Left colon (tissue), 2 donors: ENCODE measurements at places on chromosomes 7 and 10.
A peak's percentile ranks its signal among the peaks of the same experiment; 100 is the strongest.

- no peak for DNase-seq
Measured at GRCh38 chr7:24172856-24173255, 111.1 kb upstream of the NPY start.

- DNase-seq, result no peak
Measured at GRCh38 chr7:131649003-131649541, 92.6 kb upstream of the PODXL start.

- DNase-seq, result peak; percentile 47
Measured at GRCh38 chr7:27661811-27662489, 733 bp downstream of the HIBADH start.

DNA sequence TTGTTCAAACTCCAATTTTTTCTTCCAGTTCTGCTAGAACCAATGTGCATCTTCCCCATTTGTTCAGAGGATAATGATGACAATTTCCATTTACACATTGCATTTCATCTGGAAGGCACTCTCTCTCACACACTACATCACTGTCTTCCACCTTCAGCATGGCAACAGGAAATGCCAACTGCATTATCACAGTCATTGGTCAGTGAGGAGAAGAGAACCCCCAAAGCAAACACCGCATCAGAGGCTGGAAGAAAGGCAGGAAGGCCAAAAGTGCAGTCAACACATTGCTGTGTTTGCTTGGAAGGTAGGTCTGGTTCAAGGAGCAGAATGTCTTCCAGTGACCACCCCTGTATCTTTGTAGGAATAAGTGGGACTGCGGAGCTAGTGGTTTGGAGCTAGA, 192.2 kb upstream of the RHOBTB1 start:
- DNase-seq, result no peak

GRCh38 chr10:96365571-96365970, 6.8 kb upstream of the OPALIN start:
- DNase-seq, result no peak

DNA sequence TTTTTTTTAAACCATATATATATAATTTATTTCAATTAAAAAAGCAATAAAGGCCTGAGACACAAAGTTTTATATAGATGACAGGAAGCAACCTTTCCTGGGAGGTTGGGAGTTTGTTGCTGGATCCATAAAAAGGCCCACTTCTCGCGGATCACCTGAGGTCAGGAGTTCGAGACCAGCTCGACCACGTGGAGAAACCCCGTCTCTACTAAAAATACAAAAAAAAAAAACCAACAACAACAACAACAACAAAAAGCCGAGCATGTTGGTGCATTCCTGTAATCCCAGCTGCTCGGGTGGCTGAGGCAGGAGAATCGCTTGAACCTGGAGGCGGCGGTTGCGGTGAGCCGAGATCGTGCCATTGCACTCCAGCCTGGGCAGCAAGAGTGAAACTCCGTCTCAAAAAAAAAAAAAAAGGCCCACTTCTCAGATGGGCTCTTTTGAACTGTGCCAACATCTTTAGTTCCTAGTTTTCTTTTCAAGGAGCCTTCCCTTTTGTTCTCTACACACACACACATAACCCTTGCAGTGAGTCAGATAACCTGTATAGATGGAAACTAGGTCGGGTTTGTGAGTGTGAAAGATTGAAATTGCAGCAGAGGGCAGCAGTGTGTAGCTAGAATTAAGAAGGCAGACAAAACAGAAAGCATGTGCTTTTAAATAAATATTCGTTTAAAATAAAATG, 1.2 kb upstream of the SMNDC1 start:
- peak; percentile 29 for DNase-seq
